ENCODE measurements at places on chromosomes 12 and 14.

GRCh38 chr12:123057513-123058265 lies 77.2 kb downstream of the ARL6IP4 start:
- no peak for DNase-seq

GRCh38 chr12:132160016-132160415 lies 15.8 kb downstream of the NOC4L start:
- DNase-seq: no peak

DNA sequence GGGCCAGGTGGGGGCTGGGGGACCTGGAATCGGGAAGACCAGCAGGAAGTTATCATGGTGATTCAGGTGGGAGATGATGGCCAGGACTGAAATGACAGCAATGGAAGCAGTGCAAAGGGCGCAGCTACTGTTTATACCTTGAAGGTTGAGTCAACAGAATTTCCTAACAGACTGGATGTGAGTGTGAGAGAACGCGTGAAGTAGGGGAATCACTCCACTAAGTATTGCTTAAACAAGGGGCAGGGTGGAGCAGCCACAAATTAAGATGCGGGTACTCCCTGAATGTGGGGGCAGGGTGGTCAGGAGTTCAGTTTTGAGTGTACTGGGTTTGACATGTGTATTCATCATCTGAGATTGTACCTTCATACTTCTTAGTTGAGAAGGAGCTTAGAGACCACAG lies 45.1 kb downstream of the MYF5 start:
- DNase-seq: no peak

GRCh38 chr12:61750604-61751003 lies 509.6 kb upstream of the USP15 start:
- DNase-seq: no peak

- no peak for DNase-seq
Measured at GRCh38 chr12:104258476-104259067, 43.0 kb downstream of the TXNRD1 start.
